ENCODE measurements at places on chromosomes 6 and 20.

GRCh38 chr6:159838020-159838744, 38.1 kb downstream of the PNLDC1 start:
- DNase-seq = no peak

GRCh38 chr6:103784117-103784516, 1075.6 kb downstream of the HACE1 start:
- DNase-seq = no peak

GRCh38 chr6:6686748-6687601, 98.5 kb downstream of the LY86 start:
- peak; percentile 99 for DNase-seq

GRCh38 chr20:11143481-11143880, 469.7 kb upstream of the JAG1 start:
- no peak for DNase-seq

GRCh38 chr20:40283689-40284088, 405.3 kb downstream of the MAFB start:
- DNase-seq = no peak

DNA sequence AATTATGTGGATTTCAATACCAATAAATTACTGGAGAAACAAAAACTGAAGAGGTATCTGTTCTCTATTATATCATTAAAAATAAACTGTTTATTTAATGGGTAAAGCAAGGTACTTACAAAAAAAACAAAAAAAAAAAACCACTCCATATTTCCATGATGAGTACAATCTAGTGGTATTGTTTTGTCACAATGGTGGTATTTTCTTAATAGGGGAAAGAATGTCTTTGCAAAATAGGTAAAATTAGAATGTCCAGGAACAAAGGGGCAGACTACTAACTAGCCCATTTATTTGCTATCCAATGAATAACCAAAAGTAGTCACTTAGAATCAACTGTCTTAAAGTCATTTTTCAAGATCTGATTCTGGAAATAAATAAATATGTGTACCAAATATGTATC, 92.0 kb downstream of the ARHGAP18 start:
- DNase-seq = no peak

- no peak for DNase-seq
Measured at GRCh38 chr6:25794784-25795183, 37.1 kb downstream of the SLC17A1 start.

- DNase-seq = no peak
Measured at GRCh38 chr6:38512211-38512610, 127.5 kb downstream of the BTBD9 start.

GRCh38 chr6:158778005-158778527, 41.1 kb downstream of the EZR start:
- no peak for DNase-seq

DNA sequence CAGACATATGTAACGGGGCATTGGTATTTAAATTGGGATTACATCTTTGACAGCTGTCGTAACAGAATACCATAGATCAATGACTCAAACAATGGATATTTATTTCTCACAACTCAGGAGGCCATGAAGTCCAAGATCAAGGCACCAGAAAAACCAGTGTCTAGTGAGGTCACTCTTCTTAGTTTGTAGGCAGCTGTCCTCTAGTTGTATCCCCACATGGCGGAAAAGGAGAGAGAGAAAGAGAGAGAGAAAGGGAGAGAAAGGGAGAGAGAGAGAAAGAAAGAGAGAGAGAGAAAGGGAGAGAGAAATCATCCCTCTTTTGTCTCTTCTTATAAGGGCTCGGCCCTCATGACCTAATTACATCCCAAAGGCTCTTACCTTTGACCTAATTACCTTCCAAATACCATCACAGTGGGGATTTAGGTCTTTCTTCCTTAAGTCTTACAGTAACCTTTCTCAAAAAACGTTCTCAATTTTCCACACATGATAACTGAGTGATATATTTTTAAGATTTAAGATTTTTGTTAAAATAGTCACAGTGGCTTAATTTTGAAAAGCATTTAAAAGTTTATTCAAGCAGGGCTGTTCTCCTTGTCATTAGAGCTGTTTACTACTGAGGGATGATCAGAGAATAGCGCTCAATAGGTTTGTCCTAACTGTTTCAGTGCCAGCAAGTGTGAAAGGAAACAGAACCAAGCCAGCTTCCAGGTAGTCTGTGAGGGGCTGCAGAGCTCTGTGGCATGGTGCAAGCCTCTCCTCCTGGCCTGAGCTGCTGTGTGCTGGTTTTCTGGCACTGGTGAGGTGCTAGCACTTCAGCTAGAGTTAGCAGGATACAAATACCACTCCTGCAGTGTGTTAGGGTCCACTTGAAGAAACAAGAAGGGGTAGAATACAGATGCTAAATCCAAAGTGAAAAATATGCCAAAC, 79.0 kb downstream of the IMPG1 start:
- no peak for DNase-seq

DNA sequence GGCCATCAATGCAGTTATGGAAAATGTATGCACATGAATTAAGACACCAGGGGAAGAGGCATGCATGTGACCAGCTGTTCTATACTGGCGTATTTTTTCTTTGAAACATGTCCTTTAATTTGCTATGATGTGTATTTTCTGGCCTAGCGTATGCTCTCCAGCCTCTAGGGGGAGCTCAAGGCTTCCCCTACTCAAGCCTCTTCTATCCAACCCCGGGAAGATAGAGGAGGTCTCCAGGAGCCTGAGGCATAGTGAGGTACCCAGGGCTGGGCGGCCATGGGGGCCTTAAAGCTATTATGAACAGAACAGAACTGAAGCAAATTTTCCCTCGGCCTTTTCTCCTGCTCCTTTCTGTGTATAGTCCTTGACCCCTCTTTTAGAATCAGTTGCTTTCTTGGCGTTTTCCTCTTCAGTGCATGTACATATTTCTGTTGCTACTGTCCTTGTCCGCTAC, 528.9 kb downstream of the MAFB start:
- DNase-seq = peak; percentile 24

DNA sequence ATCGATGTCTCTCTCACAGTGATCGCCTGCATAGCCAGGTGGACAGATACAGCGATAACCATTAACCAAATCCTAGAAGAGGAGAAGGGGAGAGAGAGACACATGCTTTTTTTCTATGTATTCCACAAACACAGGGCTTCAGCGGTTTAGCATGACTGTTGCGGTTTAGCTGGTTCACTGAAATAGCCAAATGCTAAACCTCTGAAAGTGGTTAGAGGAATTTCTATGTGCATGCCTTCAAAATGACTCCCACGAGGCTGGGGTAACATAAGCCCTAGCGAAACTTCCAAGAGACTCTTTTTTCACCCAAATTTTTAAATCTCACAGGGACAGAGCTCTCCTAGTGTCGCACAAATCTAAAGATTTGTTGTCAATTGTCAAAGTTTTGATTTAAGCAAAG, 25.1 kb downstream of the JAG1 start:
- no peak for DNase-seq

- no peak for DNase-seq
Measured at GRCh38 chr6:30100585-30101443, 12.1 kb downstream of the TRIM31 start.

DNA sequence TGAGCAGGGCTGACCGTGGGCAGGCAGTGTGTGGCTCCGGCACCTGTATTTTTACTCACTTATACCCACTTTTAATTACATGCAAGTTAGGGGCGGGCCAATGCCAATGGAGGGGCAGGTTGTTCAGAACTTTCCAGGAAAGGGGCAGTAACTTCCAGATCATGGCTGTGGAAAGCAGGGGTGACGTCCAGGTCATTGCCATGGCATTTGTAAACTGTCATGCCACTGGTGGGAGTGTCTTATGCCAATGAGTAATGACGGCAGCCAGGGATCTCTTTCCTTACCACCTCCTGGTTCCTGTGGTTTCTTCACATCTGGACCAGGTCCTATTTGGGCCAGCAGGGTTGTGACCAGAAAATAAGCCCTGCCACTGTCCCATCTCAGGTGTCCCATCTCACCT, 258.7 kb downstream of the THBS2 start:
- DNase-seq = no peak

DNA sequence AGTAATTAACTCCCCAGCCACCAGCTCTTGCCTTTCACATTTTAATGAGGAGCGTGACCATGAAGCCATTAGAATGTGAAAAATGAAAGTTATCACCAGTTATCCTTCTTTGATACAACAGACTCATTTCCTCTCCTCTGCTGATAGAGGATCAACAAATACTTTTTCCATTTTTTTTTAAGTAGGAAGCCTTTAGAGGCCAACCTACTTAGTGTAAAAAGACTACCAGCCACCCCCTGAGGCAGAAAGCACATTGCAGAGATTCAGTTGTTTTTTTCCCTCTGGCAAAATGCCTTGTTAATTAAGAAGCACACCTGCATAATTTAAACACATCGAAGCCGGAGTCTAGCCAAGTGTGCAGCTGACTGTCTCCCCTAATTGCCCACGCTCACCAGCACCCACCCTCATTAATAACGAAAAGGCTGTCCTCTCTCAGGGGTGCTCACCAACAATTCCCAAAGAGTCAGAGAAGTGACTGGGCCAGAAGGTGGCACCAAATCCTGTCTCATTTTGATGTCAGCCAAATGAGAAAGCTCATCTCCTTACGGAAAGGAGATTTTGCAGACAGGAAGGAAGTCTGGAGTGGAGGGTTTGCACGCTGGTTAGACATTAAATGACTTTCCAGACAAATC, 60.9 kb upstream of the MC3R start:
- DNase-seq = peak; percentile 97

All from NCI-H1105 treated with DMSO at 0.1 percent for 48 hours (cell line).